ENCODE measurements at places on chromosomes 5 and 9. TPM values are rescaled to one million over a fixed set of nuclear protein-coding genes. Genes with fewer than 3 reads are reported as not detected.
A peak's percentile ranks its signal among the peaks of the same experiment; 100 is the strongest.

DNA sequence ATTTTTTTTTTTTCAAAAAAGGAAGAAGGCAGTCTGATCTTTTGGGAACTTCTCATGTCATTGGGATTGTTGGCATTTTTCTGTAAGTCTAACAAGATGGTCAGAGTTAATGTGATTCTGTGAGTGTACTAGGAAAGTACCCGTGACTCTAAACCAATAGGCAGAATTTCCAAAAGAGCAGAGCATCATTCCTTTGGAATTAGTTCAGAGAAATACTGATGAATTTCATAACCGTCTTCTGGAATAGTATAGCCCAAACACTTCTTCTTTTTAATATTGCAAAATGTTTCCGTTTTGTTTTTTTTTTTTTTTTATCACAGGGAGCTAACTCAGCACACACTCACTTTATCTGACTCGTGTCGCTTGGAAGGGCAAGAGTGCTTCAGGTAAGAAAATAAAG, 407.4 kb downstream of the DTWD2 start:
- H3K4me1 ChIP-seq, result no peaks in the 10 kb centered on the region
- no peaks in the 10 kb centered on the region for H3K27me3 ChIP-seq
- no peak overlapping the region for H3K27ac ChIP-seq
- H3K4me3 ChIP-seq, result no peak overlapping the region

DNA sequence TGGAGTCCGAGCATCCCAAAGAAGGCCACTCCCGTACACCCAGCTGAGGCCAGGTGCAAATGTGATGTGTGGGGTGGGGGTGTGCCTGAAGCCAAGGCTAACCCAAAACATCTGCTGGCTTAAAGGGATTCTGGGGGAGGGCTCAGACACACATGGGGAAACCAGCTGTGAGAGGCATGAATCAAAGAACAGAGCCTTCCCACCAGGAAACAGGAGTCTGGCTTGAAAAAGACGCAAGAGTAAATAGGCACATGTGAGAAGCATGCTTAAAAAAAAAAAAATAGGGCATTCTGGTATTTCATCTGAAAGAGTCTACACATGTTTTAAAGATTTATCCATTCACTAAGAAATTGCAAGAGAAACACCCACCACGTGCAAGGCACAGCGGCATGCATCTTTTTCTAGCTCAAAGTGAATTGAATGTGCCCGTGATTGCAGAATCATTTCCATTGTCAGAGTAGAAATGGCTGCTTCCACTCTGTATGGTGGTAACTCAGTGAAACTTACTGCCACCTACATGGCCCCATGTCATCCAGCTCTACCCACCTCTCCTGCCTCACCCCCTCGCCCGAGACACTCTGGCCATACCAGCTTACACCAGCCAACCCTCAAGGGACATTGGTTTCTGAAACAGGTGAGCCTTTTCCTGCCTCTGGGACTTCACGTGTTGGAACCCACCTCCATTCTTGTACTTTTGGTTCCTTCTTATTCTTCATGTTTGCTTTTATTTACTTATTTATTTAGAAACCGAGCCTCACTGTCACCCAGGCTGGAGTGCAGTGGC, 71.5 kb downstream of the SEMA5A start:
- no peaks in the 10 kb centered on the region for H3K36me3 ChIP-seq
- no peak for DNase-seq
- H3K27me3 ChIP-seq, result no peaks in the 10 kb centered on the region
- H3K4me3 ChIP-seq, result no peak overlapping the region
- no peaks in the 10 kb centered on the region for H3K4me1 ChIP-seq

DNA sequence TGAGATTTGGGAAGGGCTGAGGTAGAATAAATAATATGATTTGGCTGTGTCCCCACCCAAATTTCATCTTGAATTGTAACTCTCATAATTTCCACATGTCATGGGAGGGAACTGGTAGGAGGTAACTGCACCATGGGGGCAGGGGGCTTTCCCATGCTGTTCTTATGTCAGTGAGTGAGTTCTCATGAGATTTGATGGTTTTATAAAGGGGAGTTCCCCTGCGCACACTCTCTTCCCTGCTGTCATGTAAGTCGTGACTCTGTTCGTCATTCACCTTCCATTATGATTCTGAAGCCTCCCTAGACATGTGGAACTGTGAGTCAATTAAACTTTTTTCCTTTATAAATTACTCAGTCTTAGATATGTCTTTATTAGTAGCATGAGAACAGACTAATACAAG, 115.5 kb upstream of the STARD4 start:
- H3K36me3 ChIP-seq, result peaks cover 11% of the 10 kb centered on the region
- H3K4me1 ChIP-seq, result peaks cover 17% of the 10 kb centered on the region
- no peaks in the 10 kb centered on the region for H3K27me3 ChIP-seq
- H3K27ac ChIP-seq, result peak overlapping the region; percentile 73
- DNase-seq, result no peak

DNA sequence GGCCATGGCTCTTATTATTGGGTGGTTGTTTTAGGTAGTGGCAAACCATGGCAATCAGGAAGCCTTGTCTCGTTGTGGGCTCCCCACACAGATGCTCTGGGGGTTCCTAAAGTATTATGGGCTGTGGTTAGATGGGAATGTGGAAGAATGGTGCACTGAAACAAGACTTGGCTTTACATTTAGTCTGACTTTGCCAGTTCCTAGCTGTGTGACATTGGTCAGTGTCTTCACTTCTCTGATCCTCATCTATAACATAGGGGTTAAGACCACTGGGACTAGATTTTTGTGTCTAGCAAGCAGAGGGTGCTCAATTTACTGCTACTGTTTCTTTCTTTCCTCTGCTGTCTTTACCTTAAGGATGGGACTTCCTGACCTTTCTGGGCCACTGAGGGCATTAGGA, 149.5 kb downstream of the HSPA4 start:
- H3K4me3 ChIP-seq, result no peak overlapping the region
- H3K36me3 ChIP-seq, result no peaks in the 10 kb centered on the region
- H3K27me3 ChIP-seq, result no peaks in the 10 kb centered on the region
- no peak for DNase-seq
- no peak overlapping the region for H3K27ac ChIP-seq

DNA sequence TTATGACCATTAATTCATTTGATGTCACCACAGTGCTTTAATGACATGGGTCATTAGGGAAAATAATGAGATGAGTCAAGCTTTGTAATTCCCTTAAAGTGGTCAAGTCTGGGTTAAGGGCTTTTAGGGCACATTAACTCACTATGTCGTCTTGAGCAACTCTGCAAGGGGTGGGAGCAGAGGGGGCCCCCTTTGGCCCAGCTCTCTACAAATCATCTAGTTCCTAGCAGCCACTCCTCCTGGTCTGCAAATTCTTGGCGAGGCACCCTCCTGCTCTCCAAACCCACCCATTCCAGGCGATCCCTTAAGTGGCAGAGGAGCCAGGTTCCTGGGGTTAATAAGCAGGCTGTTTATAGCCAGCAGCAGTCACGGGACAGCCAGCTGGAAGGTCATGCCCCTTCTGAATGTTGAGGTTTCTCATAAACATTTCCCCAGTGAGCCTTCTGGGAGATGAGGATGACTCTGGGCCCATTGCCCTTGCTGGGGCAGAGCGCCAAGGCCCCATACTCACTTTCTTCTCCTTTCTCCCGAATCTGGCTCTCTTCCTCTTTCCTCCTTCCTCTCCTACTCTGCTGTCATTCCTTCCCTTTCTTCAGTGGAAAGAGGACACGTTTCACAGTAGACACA, 14.3 kb upstream of the GPX3 start:
- no peak overlapping the region for H3K27ac ChIP-seq
- H3K27me3 ChIP-seq, result no peaks in the 10 kb centered on the region
- H3K4me3 ChIP-seq, result no peak overlapping the region
- no peaks in the 10 kb centered on the region for H3K4me1 ChIP-seq
- DNase-seq, result no peak

DNA sequence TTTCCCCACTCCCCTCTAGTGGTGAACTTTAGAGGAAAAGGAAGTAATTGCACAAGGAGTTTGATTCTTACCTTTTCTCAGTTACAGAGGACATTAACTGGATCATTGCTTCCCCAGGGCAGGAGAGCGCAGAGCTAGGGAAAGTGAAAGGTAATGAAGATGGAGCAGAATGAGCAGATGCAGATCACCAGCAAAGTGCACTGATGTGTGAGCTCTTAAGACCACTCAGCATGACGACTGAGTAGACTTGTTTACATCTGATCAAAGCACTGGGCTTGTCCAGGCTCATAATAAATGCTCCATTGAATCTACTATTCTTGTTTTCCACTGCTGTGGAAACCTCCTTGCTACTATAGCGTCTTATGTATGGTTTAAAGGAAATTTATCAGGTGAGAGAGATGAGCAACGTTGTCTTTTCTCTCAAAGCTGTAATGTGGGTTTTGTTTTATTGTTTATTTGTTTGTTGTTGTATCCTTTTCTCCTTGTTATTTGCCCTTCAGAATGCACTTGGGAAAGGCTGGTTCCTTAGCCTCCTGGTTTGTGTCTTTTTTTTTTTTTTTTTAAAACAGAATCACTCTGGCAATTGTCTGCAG, 25.3 kb downstream of the SLC22A5 start:
- H3K27me3 ChIP-seq, result peaks cover 3% of the 10 kb centered on the region
- H3K4me1 ChIP-seq, result peaks cover 45% of the 10 kb centered on the region
- no peak overlapping the region for H3K4me3 ChIP-seq
- H3K36me3 ChIP-seq, result peaks cover 18% of the 10 kb centered on the region

DNA sequence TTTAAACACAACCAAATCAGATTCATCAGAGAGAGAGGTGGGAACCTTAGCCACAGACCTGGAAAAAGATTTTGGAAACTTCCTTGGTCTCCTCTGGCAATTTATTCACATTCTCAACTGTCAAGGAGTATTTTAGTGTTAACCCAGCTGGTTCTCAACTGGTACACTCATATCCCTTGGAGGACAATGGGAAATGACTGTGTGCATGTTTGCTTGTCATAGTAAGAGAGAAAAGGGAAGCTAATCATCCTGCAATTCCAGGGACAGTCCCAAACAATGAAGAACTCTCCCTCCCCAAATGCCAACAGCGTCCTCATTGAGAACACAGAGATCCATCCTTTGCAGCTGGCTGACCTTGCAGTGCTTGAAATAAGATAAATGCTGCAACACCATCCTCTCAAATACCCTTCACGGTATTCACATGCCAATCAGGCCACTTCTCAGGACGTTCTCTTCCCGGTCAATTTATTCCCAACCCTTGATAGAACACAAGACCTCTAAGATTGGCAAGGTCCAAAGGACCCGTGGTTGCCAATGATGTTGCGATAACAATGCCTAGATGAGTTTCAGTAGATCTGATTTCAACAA, 75.5 kb downstream of the EPB41L4B start:
- no peak overlapping the region for H3K27ac ChIP-seq
- DNase-seq, result no peak
- peaks cover 17% of the 10 kb centered on the region for H3K27me3 ChIP-seq
- H3K4me1 ChIP-seq, result no peaks in the 10 kb centered on the region
- H3K36me3 ChIP-seq, result no peaks in the 10 kb centered on the region

GRCh38 chr9:132201780-132202703, 40.2 kb downstream of the NTNG2 start:
- DNase-seq, result no peak
- no peaks in the 10 kb centered on the region for H3K4me1 ChIP-seq

- peaks cover 9% of the 10 kb centered on the region for H3K4me1 ChIP-seq
- H3K4me3 ChIP-seq, result no peak overlapping the region
- peaks cover 82% of the 10 kb centered on the region for H3K36me3 ChIP-seq
- DNase-seq, result no peak
- no peaks in the 10 kb centered on the region for H3K27me3 ChIP-seq
Observed at GRCh38 chr9:127892831-127893230, 6.6 kb downstream of the ST6GALNAC6 start.

- no peak overlapping the region for H3K27ac ChIP-seq
- no peak for DNase-seq
- H3K27me3 ChIP-seq, result no peaks in the 10 kb centered on the region
- H3K36me3 ChIP-seq, result no peaks in the 10 kb centered on the region
- no peak overlapping the region for H3K4me3 ChIP-seq
Observed at GRCh38 chr5:20528471-20528870, 540.5 kb upstream of the CDH18 start.

DNA sequence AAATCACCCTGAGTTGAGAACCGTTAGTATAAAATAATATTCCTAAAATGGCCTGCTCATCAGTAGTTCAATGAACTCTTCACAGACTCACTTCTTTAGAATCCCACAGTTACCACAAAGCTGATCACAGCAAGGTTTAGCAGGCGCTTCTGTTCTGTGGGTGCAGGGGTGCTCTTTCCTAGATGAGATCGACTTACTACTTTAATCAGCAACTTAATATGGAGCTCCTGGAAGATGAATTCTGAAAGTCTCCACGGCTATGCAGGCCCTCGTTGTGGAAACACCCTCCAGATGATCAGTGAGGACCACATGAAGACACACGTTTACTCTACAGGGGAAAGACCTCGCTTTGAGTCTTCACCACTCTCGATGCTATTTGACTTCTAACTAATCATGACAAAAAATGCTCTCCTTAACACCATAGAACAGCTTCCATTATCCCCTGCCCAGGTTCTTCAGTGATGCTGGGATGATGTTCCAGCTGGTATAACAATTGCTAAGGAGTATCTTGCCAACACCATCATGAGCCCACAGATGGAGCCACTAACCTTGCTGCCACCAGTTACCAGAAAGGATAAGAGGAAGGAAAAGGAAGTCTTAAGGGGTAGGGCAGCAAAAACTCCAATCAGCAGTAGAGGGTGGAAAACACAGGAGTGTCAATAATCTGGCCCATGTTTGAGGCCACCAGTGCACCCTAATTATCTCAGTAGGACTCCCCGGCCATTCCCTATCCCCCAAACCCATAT, 17.9 kb upstream of the GPX8 start:
- peak overlapping the region; percentile 28 for H3K4me3 ChIP-seq
- H3K36me3 ChIP-seq, result peaks cover 23% of the 10 kb centered on the region
- peak; percentile 14 for DNase-seq
- peaks cover 67% of the 10 kb centered on the region for H3K4me1 ChIP-seq
- peaks cover 6% of the 10 kb centered on the region for H3K27me3 ChIP-seq

GRCh38 chr5:95317085-95317484, 32.2 kb upstream of the MCTP1 start:
- no peak overlapping the region for H3K4me3 ChIP-seq
- DNase-seq, result no peak
- H3K27me3 ChIP-seq, result no peaks in the 10 kb centered on the region
- H3K36me3 ChIP-seq, result no peaks in the 10 kb centered on the region
- no peak overlapping the region for H3K27ac ChIP-seq

- H3K27ac ChIP-seq, result no peak overlapping the region
- no peak overlapping the region for H3K4me3 ChIP-seq
- no peaks in the 10 kb centered on the region for H3K36me3 ChIP-seq
Observed at GRCh38 chr9:16619402-16619801, 251.1 kb downstream of the BNC2 start.

DNA sequence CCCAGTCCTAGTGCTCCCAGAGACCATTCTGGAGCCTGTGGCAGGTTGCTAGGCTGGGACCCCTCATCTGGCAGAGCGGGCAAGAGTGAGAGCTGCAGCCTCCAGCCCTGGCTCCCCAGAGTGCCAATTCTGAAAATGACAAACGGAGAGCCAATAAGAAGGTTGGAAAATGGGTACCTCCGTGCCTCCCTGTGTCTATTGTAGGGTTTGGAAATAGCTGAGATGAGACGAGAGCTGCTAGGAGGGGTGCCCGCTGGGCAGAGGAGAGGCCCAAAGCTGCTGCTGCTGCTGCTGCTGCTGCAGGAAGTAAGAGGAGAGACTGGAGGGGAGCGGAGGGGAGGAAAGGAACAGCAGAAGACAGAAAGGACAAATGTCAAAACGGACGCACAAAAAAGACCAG, 36.0 kb upstream of the FUBP3 start:
- H3K36me3 ChIP-seq, result no peaks in the 10 kb centered on the region
- H3K27me3 ChIP-seq, result peaks cover 20% of the 10 kb centered on the region
- H3K4me1 ChIP-seq, result no peaks in the 10 kb centered on the region
- no peak for DNase-seq
- H3K4me3 ChIP-seq, result no peak overlapping the region
- H3K27ac ChIP-seq, result no peak overlapping the region

GRCh38 chr9:130305381-130305780, 39.8 kb downstream of the HMCN2 start:
- no peaks in the 10 kb centered on the region for H3K27me3 ChIP-seq
- no peaks in the 10 kb centered on the region for H3K4me1 ChIP-seq
- DNase-seq, result no peak

SPAG8 gene
- total RNA-seq, result 1.5 TPM

PGM5 gene
- not detected for total RNA-seq

CAMSAP1 gene
- 44.4 TPM for total RNA-seq

TERT gene
- total RNA-seq, result 11.8 TPM
